Activated T-cell treated with anti-CD3 and anti-CD28 coated beads, Interleukin-2, amount 50 U/mL, for 24 hours (primary cell): ENCODE measurements at places on chromosomes 3 and 15.

- no peak for DNase-seq
- no peak overlapping the region for H3K4me3 ChIP-seq
- H3K27ac ChIP-seq: no peak overlapping the region
- H3K36me3 ChIP-seq: no peaks in the 10 kb centered on the region
- peaks cover 3% of the 10 kb centered on the region for H3K4me1 ChIP-seq
These were observed 449.0 kb downstream of the NAALADL2 start for GRCh38 chr3:175308097-175308496.

- peaks cover 10% of the 10 kb centered on the region for H3K4me1 ChIP-seq
- H3K36me3 ChIP-seq: no peaks in the 10 kb centered on the region
- H3K27ac ChIP-seq: no peak overlapping the region
- H3K27me3 ChIP-seq: peaks cover 16% of the 10 kb centered on the region
- no peak overlapping the region for H3K4me3 ChIP-seq
These were observed 8.6 kb downstream of the PODXL2 start for GRCh38 chr3:127637546-127637945.

DNA sequence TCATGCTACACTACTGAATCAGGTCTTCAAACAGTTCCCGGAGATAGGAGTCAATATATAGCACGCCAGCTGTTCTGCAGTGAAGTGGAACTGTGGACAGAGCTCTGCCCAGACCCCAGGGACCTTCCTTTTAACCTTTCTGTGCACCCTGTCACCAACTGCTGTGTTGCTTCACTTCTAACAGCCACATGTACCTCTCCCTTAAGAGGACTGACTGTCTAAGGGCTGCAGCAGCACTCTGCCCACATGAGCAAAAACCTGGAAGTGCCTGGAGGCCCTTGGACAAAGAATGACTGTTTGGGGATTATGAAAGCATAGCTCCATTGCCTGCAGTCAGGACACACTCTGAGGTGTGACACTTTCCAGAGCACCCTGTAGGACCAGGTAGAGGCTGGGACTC is 88.3 kb upstream of the CTNNB1 start:
- H3K4me3 ChIP-seq: no peak overlapping the region
- no peaks in the 10 kb centered on the region for H3K36me3 ChIP-seq
- no peaks in the 10 kb centered on the region for H3K4me1 ChIP-seq

DNA sequence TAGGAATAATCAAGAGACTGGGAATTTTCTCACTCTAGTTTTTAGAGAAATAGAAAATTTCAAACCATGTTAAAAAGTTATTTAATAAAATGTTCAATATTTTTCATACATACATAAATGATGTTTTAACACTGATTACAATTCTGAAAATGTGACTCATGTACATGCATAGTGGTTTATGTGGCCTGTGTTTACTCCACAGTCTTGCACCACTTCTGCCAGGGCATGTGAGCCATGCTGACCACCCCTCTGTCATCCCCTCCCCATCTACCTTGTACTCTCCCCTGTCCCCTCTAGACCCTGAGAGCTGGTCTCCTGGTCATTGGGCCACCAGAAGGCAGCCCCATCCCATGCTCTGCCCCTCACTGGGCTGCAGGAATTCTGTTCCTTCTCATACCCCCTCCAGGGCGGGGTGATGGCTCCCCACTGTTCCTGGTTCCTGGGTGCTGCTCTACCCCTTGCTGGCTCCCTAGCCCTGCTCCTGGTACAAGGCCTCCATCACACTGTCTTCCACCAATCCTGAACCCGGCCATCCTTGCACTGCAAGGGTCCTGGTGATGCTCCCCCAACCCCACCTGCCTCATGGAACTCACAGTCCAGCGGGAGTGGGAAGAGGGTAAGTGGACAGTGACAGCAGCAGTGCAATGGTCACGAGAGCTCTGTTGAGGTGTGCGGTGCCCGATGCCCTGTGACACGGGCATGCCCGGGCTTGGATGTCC is 24.2 kb upstream of the SLC41A3 start:
- no peak overlapping the region for H3K4me3 ChIP-seq
- DNase-seq: no peak
- no peaks in the 10 kb centered on the region for H3K27me3 ChIP-seq
- no peaks in the 10 kb centered on the region for H3K36me3 ChIP-seq

DNA sequence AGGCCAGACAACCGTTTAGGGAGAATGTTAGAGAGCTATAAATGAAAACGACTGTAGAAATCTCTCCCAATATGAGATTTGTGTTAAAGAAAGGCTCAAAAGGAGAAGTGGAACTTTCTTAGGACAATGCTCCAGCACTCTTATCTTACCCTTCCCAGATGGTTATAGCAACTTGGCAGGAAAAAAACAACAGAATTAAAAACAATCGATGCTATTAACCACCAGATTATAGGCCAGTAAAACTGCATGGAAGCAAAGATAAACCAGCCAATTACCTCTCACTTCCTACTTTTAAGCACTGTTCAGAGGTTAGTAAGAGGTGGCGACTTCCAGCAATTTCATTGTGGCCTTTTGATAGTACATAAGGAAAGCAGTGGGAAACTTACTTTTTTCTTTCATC is 72.9 kb downstream of the TMCC1 start:
- H3K27me3 ChIP-seq: no peaks in the 10 kb centered on the region
- no peak for DNase-seq
- peaks cover 6% of the 10 kb centered on the region for H3K4me1 ChIP-seq
- H3K27ac ChIP-seq: no peak overlapping the region
- peaks cover 22% of the 10 kb centered on the region for H3K36me3 ChIP-seq
- no peak overlapping the region for H3K4me3 ChIP-seq

DNA sequence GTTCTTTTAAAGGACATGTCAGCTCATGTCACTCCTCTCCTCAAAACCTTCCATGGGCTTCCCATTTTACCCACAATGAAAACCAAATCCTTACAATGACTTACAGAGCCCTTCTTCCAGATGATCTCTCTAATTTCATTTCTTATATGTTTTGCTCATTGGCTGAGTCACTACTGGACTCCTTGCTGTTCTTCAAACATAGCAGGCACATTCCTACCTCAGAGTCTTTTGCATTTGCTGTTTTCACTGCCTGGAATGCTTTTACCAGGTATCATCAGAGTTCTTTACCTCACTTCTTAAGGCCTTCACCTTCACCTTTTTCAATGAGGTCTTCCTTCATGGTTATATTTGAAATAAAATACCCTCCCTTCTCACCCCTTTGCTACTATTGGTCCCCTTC is 57.3 kb downstream of the NECTIN3 start:
- H3K4me3 ChIP-seq: no peak overlapping the region
- H3K36me3 ChIP-seq: no peaks in the 10 kb centered on the region
- no peaks in the 10 kb centered on the region for H3K27me3 ChIP-seq
- DNase-seq: no peak

DNA sequence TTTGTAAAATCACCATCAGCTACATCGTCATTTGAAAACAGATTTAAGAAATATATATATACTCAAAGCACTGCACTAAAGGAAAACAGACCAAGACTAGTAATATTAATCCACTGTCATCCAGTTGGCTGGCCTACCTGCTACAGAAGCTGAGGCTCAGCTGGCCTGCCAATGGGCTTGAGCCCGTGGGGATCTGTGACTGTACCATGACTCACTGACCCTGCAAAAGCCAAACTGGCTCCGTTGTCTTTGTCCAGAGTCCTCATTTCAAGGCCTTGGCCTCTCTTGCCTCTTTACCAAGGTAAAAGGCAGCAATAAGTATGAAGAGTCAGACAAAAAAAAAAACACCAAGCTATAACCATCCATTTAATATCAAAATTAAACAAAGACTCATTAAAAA is 463.5 kb upstream of the RASGRP1 start:
- H3K4me1 ChIP-seq: no peaks in the 10 kb centered on the region
- H3K27ac ChIP-seq: no peak overlapping the region
- no peaks in the 10 kb centered on the region for H3K36me3 ChIP-seq
- H3K27me3 ChIP-seq: peaks cover 11% of the 10 kb centered on the region
- H3K4me3 ChIP-seq: no peak overlapping the region

- H3K4me1 ChIP-seq: peaks cover 73% of the 10 kb centered on the region
- peak overlapping the region; percentile 86 for H3K27ac ChIP-seq
- no peak for DNase-seq
- no peak overlapping the region for H3K4me3 ChIP-seq
These were observed 104.3 kb downstream of the OXNAD1 start for GRCh38 chr3:16369276-16369675.
